ENCODE measurements at places on chromosomes 7 and 10.

DNA sequence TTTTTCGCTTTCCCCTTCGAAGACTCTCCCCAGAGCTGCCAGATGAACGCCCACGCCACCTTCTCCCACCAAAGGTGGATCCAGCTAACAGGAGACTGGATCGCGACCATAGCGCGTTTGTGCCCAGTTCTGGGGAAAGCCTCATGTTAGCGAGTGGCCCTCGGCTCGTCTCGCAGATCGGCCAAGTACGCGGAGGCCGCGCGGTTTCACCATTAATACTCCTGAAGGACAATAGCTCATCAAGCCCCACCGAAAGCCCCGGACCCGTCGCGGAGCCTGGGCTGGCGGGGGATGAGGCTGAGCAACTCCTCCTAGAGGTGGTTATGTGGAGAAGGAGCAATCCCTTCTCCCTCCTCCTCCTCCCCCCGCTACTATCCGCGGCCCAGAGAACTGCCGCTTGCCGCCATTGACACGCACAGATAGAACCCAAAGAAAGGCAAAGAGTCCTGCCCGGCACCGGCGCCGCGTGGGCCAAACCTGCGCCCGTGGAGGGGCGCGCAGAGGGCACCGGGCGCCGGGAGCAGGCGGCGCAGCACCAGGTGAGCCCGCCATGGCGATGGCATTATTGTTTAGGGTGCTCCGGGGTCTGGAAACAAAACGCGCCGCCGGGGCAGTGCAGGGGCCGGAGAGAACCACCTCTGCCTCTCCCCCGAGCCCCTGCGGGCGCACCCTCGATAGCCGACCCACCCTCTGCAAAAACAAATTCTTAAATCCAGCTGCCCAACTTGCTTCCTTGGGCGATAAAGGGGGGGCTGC, at the start of gene MACROH2A2:
TSS of gene MACROH2A2 (plus strand) at position 385 of the 756 bp plus-strand sequence. CDS start 22,813 bp downstream, outside the sequence.
- DNase-seq: peak; percentile 52

GRCh38 chr7:36526863-36527548, 137.3 kb downstream of the ANLN start:
- DNase-seq: no peak

DNA sequence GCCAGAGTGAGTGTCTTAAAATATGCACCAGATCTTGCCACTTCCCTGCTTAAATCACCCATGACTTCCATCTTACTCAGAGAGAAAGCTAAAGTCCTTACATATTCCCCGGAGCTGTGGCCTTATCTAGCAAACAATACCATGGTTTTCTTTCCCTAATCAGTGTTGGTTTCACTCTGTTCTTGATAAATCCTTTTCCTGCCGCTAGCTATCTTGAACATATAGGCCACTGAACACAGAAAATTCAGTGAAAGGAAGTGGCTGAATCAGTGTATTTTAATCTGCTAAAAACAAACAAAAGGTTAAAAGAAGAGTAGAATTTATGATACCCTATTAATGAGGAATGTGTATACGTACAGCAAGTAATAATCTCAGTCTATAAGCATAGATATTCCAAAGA, 42.0 kb upstream of the JAZF1 start:
- no peak for DNase-seq

- DNase-seq: no peak
Observed at GRCh38 chr7:22435105-22435504, 64.9 kb downstream of the STEAP1B start.

DNA sequence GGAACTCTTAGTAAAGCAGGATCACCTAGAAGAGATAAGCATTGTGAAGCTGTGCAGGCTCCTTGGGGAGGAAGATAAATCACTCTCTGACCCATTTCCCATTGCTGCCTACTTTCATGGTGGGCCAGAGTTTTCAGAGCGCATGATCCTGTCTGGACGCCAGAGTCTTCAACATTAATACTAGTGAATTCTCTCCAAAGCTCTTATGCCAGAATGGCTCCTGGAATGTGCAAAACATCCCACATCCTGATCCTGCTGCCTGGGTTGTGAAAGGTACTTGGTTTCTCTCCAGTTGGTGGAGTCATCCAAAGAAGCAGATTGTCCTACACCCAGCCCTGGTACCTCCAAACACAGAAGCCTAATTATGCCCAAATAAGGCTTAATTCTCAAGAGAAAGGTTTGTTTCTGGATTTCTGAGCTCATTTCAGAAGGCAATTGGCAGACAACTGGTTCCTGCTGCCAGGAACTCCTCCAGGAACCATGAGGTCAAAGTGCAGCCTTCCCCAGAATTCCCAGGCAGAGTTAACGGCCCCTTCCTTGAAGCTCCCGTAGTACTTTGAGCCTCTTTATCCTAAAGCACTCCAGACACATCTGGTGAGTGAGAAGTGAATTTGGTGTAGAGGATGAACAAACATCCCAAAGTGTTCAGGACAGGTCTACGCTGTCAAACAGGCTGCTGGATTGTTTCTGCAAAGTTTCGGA, 495.2 kb downstream of the PLXNA4 start:
- no peak for DNase-seq

Data from activated naive CD4-positive, alpha-beta T cell treated with anti-CD3 and anti-CD28 coated beads for 36 hours (primary cell).